ENCODE measurements at places on chromosomes 16 and 17.

DNA sequence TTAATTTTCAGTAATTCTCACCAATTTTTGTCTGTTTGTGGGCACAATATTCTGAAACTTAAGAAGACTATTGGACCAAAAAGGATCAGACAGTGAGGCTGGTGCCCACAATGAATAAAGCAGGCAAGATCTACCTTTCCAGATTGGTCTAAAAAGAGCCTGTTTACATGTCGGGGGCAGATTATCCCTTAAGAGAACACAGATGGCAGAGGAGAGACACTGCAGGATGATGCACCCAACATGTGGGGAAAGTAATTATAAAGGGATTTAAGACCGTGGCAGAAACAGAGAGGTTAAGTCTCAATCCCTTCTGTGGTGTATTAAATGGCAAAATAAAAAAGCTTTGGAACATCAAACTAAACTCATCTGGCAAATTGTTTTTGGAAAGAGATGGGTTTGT lies 331.8 kb upstream of the CDH11 start:
- DNase-seq, result no peak

- peak; percentile 37 for DNase-seq
Observed at GRCh38 chr17:77542551-77543490, 402.1 kb downstream of the SEC14L1 start.

DNA sequence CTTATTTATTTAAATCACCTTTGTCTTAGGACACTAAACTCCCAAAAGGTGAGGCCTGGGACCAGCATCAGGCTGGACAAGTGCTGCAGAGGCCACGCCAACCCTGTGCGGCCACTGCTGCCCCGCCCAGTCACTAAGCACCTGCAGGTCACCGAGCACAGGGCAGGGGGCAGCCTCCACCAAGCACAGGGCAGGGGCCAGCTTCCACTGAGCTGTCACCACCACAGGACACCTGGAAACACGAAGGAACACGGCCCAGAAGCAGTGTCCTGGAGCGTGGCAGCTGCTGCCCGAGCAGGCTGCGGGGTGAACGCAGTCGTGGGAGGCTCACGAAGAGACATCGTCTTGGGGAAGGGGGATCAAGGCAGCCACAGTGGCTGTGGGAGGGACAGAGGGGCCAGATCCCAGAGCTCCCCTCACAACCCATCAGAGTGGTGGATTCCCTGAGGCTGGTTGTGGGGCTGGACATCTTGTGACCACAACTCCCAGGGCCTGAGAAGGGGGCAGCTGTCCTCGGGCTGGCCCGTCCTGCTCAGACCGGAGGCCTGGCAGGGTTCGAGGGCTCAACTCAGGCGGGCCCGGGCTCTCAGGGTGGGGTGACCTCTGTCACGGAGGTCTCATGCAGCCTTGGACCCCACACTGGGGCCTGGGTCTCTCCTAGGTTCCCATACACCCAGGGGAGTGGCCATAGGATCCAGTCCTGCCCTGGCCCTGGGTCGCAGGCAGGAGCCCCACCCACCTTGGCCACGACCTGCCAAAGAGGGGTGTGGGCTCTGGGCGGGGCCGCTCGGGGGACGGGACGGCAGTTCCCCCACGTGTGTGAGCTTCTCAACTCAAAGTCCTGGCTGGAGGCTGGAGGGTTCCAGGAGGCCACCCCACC lies 18.7 kb downstream of the RAB40B start:
- no peak for DNase-seq

DNA sequence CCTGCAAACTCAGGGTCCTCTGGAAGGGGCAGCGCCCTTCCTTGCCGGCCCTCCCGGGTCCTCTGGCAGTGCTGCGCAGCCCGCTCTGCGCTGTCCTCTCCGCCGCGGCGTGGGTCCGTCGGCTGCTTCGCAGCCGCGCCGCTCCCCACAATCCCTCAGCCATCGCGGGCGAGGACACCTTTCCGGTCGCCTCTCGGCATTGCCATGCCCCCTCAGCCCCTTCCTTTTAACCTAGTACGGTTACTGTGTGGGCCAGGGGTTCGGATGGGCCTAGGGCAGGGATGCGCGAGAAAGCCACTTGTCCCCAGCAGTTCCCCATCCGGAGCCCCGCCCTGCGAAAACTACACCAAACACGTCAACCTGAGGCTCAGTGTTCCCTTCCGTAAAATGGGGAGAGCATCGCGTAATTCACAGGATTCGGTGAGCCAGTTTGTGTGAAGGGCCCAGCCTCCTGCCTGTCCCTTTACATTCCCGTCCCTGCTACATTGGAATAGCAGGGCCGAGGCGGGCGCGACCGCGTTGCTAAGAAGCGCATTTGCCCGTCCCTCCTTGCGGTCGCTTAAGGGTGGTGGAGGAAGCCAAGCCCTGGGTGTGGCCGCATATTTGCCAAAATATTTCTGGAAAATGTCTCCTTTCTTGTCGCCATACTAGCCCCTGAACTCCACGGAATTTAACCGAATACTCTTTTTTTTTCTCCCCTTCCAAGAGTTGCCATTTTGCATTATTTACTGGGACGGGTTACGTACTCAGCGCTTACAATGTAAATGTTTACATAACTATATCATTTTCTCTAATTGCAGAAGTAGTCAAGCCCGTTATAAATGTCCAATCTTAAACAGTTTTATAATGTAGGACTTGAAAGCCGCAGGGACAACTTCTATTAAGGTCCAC lies 13.2 kb downstream of the COPZ2 start:
- DNase-seq, result no peak

- no peak for DNase-seq
Observed at GRCh38 chr16:20377181-20377580, 24.7 kb upstream of the UMOD start.

GRCh38 chr16:27965801-27966200 lies 97.7 kb downstream of the GSG1L start:
- no peak for DNase-seq

DNA sequence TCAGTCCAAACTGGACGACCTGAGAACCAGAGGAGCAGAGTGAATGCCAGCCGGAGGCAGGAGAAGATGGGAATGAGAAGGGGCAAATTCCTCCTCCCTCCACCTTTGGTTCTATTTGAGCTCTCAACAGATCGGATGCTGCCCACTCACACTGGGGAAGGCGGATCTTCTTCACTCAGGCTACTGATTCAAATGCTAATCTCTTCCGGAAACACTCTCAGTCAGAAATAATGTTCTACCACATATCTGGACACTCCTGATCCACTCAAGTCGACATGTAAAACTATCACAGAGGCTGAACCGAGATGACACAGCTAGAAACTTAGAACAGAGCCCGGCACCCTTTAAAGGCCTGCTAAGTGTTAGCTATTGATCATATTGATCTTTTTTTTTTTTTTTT lies 57.4 kb upstream of the GRIN2A start:
- DNase-seq, result no peak

GRCh38 chr16:81514041-81514559 lies 69.5 kb downstream of the CMIP start:
- DNase-seq, result no peak
